ENCODE measurements at places on chromosomes 1 and 21.

DNA sequence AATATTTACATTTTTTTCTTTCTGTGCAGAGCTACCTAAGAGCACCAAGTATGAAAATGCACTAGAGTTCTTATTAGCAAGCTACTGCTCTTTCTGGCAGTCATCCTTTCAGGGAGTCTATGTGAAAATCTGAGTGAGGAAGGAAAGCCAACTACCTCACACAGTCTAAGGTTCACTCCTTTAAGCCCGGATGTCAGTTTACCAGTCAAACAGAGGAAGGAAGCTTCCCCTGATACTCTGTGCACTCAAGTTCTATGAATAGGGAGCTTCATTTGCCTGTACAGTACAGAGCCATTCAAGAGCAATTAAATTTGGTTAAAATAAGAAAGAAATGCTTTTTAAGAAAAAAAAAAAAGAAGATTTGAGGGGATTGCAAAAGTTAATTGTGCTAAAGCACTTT is 6.9 kb downstream of the COL11A1 start:
- DNase-seq: no peak

DNA sequence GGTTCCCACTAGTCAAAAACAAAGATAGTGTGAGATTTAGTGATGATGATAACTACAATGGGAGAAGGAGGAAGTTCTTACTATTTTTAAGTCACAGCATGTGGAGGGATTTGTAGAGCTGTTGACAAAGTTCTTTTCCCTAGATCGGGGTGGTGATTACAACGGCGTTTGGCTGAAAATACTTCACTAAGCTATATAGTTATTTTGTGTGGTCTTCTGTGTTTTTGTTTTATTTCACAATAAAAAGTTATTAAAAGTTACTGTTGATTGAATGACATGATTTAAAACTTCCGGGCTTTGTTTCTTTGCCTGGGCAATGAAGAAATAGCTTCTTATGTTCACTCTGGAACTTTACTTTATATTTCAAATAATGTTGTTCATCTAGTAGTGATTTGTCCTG is 47.3 kb upstream of the SSX2IP start:
- DNase-seq: no peak

GRCh38 chr1:101884621-101885020 is 112.1 kb downstream of the OLFM3 start:
- DNase-seq: no peak

- DNase-seq: peak; percentile 58
Observed at GRCh38 chr1:10451287-10451686, 1.5 kb downstream of the CORT start.

DNA sequence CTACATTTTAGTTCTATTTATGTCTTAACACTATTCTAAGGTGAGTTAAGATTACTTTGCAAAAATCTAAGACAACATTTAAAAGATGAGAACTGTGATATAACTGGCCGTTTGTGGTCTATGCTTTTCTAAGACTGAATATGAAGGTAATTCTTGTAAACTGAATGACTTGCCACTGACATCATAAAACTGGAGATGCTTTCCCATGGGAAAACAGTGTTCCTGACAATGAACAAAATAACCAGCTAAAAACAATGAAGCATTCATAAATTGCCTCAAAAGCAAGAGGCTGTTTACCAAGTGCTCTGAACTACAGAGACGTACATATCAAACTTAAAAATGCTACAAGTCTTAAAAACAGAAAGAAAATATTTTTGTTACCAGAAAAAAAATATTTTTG is 54.7 kb downstream of the APP start:
- DNase-seq: peak; percentile 48

GRCh38 chr1:240385985-240386978 is 225.7 kb downstream of the GREM2 start:
- DNase-seq: peak; percentile 83

GRCh38 chr1:199223936-199224335 is 585.1 kb downstream of the PTPRC start:
- DNase-seq: no peak

GRCh38 chr1:48526008-48526710 is 54.2 kb upstream of the SPATA6 start:
- DNase-seq: peak; percentile 32

- DNase-seq: no peak
Observed at GRCh38 chr1:160807738-160808137, 11.8 kb downstream of the LY9 start.

- DNase-seq: peak; percentile 56
Observed at GRCh38 chr1:68103884-68104554, 53.6 kb upstream of the DIRAS3 start.

GRCh38 chr1:27005648-27006496 is 6.8 kb downstream of the TENT5B start:
- DNase-seq: peak; percentile 55

DNA sequence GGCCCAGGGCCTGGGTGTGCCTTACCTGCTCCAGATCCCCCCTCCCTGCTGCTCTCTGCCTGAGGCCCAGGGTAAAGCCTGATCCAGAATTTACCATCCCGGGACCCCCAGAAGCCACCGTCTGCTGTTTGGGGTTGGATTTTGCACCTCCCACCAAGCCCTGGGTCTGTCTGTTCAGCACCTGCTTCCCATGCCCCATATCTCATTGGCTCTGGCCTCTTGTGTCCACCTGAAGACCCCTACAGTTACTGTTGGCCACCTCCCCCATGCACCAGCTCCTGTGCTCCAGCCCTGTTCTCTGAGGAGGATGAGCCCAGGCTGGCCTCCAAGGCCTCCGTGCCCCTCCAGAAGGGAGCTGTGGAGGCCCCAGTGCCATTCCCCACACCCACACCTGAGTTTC is 113.9 kb downstream of the GRIK3 start:
- no peak for DNase-seq

- no peak for DNase-seq
Observed at GRCh38 chr1:21829294-21829693, 17.2 kb downstream of the LDLRAD2 start.

GRCh38 chr1:18649693-18650370 is 19.2 kb downstream of the PAX7 start:
- DNase-seq: no peak

GRCh38 chr1:198686069-198686728 is 47.4 kb downstream of the PTPRC start:
- peak; percentile 27 for DNase-seq

GRCh38 chr1:113146242-113147072 is 73.5 kb downstream of the LRIG2 start:
- DNase-seq: no peak

DNA sequence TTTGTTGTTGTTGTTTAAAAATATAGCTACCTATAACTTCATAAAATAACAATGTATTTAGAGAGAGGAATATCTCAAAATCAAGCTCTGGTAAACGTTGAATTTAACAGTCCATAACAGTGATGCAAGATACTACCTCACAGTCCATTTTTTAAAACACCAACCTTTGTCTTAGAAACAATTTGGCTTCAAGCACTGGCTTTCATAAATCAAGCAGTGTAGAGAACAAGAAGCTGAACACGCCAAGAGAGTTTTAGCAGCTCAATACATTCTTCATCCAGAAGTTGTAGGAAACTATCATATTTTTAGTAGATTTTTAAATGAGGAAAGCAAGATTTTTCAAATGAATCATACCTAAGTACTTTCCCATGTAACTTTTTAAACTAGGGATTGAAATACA is 334.3 kb upstream of the ADAMTS5 start:
- no peak for DNase-seq

DNA sequence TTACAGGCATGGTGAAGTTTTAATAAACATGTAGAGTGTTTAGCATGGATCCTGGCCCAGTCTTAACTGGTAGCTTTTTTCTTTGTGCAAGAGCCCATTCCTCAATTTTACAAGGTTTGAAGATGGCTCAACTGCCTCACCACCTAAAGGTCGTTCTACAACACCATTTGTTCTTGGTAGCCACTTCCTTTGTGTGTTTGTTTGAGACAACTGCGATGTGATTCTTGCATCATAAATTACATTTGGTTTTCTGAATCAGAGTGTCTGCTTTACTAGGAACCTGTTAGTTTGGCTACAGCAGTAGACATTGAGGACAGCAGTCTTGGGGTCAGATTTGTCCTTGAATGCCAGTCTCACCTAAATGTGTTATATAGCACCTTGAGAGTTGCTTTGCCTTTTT is 3.3 kb downstream of the PLEKHM2 start:
- DNase-seq: no peak

GRCh38 chr1:165988817-165989216 is 161.4 kb downstream of the UCK2 start:
- DNase-seq: no peak

DNA sequence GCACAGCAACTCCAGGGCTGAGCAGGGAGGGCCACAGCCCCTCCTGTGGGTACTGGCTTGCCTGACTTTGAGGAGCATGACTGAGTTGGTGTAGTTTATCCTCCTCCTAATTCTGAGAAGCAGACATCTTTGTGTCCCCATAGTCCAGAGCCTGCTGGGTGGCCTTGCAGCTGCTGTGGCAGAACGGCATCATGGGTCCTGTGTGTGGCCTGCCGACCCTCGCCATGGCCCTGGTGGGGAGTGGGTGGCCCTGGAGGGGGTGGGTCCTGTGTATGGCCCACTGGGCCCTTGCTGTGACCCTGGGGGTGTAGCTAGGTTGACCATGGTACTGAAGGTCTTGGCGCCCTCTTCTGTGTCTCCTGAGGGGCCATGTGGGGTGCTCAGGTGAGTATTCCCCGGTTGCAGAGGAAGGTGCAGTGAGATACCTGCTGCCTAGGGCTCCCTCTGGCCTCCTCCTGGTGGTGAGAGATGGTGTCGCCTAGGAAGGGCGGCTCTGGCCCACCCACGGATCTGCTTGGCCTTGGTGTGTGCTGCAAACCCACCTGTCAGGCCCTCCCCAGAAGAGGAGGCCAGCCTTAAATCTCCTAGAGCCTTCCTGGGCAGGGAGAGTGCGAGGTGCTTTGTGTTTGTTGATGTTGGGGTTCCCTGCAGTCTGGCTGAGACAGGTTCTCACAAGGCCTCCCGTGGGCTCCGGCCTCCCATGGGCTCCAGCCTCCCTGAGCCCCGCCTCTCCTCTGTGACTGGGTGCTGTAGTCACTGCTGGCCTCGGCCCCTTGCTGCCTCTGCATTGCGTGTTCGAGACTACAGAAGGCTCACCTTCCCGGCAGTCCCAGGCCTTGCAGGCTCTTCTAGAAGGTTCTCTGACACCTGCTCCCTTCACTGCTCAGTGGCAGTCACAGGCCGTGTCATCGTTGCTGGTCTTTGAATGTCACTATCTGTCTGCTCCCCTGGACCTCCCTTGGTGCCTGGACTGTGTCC is 7.8 kb downstream of the SNAP47 start:
- no peak for DNase-seq

DNA sequence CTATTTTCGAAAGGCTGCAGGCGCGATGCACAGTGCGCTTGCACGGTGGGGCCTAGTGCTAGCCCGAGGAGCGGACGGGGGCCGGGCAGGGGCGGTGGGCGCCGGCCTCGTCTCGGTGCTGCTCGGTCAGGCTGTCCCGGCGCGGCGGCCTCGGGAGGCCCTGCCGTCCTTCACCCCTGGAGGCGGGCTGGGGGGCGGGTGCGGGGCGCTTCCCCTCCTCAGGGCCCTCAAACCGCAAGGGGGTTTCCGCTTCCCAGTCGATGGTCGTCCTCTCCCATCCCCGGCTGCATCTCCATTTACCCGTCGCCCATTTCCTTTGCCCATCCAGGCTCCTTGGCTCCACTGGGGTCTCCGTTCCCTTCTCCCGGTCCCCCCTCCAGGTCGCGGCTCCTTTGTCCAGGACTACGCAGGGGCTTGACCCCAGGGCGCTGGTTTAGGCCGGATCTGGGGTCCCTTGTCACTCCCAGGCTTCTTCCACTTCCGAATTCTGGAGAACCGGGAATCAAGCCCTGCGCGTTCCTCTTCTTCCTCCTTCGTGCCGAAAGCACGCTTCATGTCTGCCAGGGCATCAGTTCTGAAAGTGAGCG is 196.3 kb upstream of the LMO4 start:
- no peak for DNase-seq

- no peak for DNase-seq
Observed at GRCh38 chr1:76377247-76377646, 302.7 kb downstream of the ST6GALNAC3 start.

- no peak for DNase-seq
Observed at GRCh38 chr1:200213921-200214320, 186.4 kb downstream of the NR5A2 start.

GRCh38 chr1:156599811-156600210 is 1.5 kb downstream of the GPATCH4 start:
- no peak for DNase-seq

DNA sequence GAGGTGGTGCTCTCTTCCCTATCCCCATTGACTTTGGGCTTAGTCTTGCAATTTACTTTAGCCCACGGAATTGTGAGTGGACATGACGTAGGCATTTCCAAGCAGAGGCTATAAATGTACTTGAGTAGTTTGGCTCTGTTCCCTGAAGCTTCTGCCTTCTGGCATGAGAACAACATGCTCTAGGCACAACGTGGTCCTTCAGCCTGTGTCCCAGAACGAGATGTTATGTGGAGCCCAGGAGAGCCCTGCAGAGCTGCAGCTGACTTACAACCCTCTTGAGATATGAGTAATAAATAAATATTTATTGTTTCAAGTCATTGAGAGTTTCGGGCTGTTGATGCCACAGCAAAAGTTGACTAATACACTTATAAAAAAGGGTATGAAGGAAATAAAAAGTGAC is 105.2 kb upstream of the HMGB4 start:
- peak; percentile 5 for DNase-seq

DNA sequence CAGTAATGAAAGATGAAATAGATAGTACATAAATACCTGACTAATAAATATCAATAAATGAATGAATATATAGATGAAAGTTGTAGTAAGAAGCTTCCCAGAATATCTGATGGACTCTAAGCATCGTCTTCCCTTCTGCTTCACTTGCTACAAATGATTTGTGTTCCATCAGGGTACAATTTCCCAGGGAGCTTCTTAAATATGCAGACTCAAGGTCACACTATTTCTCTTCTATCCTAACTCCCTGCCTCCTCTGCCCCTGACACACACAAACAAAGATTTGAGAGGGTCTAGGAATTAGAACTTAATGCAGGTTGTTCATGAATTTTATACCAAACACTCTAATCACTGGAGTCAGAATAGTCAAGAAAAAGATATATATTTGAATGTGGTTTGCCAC is 415.9 kb upstream of the TMPRSS15 start:
- no peak for DNase-seq

DNA sequence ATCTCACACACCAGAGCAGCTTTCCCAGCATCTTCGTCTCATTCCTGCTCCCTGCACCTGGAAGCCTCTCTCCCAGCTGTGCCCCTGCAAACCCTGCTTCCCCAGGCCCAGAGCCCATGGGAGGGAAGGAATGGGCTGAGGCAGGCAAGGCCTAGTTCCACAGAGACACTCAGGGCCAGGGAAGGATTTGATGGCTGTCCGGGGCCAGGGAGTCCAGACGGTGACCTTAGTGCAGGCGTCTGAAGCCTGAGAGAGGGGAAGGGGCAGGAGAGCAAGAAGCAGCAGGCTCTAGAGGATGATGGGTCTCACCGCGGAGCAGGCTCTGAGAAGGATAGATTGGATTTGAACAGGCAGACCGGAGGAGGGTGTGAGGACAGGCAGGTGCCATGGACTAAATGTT is 22.2 kb upstream of the TNNI1 start:
- DNase-seq: no peak

Measured in fibroblast of gingiva (primary cell).